ENCODE measurements at places on chromosomes 1 and 21. TPM values are rescaled to one million over a fixed set of nuclear protein-coding genes. Genes with fewer than 3 reads are reported as not detected.

DNA sequence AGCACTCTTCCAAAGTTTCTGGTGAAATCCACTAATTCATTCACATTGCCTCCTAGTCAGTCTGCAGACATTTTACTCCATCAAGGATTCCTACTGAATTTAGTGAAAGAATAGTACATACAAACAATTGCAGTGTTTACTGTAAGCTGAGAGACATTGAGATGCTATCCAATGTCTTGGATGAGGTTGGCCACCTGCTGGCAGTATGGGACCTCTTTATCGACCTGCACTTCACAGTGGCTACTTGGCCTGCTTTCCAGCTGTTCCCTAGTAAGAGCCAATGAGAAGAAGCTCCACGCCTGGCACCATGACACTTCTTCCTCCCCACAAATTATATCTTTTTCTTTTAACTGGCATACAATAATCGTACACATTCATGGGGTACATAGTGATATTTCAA is 51.5 kb upstream of the LRIF1 start:
- no peak for DNase-seq

DNA sequence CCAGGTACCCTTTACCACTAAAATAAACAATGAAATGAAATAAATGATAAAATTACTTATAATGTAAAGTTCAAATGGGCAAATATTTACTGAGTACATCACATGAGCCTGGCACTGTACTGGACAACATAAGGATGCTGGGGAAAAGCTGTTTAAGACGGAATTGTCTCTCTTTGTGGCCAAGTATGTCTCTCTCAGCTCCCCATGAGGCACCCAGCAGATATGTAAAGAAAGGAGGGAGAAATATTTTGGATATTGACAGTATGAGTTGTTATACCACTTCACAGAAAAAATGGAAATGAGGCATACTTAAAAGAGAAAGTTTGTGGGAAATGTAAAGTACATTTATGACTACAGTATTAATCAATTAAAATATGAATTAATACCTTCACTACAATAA is 1.0 kb upstream of the TNFSF4 start:
- no peak for DNase-seq

DNA sequence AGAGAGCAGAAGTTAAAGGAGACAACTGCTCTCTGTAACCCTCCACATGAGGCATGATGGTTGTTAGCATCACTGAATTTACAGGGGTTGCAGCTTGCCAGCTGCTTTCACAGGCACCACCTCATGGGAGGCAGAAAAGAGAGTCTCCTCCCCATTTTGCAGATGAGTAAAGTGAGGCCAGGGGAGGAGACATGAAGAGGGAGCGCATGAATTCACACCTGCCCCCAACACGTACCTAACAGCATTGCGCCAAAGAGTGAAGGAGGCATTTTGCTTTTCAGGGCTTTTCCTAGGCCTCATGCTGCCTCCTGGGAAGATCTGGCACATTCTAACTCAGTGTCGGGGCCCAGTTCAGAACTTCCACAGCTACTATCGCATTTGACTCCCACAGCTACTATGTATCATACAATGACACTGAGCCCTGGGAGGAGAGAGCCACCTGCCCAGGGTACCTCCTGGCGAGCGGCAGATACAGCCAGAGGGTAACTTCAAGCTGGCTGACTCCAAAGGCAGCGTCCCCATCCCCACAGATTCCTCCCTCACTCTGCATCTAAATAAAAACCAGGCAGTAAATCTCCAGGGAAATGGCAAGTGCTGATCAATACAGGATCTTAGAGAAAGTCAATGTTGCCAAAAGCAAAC is 34.0 kb downstream of the GLIS1 start:
- DNase-seq = no peak

- no peak for DNase-seq
Measured at GRCh38 chr21:38930066-38930465, 124.3 kb downstream of the ETS2 start.

DNA sequence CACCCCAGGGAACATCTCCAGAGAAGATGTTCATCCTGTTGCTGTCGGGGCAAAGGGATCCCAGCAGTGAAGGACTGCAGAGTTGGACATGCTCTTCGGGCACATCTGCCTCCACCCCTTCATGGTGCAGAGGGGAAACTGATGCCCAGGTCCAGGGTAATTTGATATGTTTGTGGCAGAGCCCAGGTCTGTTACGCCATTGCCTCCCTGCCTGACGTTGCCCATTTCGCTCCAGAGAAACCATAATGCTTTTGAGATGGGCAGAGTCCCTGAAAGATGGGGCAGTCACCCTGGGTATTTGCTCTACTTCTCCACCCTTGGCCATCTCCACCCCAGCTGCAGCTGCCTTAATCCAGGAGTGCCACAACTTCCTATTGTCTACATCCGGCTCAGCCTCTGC is 290.4 kb upstream of the POU3F1 start:
- DNase-seq = no peak

DNA sequence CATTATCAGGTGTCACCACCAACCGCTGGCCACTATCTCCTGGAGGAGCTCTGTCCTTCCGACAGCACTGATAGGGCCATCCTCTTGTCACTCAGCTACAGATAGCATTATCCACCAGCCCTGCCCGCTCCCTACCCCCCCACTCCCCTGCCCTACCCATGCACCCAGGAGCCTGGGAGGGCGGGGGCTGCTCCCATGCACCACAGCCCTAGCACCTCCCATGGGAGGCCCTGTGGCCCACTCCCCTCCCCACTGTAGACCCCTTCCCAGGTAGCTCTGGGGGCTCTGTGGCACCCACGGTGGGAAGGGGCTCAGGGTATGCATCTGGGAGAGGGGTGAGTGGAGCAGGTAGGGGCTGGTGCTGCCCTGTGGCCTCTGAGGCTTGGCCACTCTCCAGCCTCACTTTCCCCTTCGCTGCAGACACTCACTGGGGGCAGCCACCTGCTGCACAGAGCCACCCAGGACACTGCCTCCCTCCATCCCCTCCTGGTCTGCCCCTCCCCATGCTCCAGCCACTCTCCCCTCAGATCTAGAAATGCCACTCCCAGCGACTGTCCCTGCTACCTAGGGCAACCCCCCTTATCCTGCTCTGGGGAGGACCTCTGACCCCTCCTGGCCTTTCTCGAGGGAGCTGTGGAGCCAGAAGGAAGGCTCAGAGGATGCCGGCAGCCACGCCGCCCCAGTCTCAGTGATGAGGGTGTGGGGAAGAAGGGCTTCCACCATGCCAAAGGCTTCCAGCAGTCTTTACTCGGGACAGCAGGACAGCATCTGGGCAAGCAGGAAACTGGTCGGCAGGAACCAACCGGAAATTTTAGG is 58.5 kb downstream of the WNT9A start:
- peak; percentile 47 for DNase-seq

DNA sequence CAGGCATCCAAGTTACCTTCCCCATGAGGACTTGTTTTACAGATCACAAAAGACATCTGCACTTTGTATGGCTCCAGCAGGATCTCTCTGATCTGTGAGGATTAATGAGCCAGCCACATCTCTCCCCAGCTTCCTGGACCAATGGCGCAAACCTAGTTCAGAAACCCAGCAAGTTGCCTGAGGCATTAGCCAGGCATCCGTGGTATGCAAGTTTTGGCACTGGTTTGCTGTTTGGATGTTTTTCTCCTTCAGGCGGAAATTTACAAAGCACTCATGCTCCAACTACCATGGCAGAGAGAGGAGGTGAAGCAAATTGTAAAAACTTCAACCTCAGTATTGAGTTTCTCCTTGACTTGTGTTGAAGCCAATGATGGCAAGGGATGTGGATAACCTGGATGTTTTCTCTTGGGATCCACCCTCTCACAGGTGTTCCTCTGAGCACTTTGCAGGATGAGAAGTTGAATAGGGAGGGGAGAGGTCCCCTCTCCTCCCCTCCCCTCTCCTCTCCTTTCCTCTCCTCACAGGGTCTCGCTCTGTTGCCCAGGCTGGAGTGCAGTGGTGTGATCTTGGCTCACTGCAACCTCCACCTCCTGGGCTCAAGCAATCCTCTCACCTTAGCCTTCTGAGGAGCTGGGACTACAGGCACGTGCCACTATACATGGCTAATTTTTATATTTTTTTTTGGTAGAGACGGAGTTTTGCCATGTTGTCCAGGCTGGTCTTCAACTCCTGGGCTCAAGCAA is 25.6 kb upstream of the ENO1 start:
- no peak for DNase-seq

GRCh38 chr1:53576381-53576801 is 117.2 kb downstream of the DMRTB1 start:
- no peak for DNase-seq

DNA sequence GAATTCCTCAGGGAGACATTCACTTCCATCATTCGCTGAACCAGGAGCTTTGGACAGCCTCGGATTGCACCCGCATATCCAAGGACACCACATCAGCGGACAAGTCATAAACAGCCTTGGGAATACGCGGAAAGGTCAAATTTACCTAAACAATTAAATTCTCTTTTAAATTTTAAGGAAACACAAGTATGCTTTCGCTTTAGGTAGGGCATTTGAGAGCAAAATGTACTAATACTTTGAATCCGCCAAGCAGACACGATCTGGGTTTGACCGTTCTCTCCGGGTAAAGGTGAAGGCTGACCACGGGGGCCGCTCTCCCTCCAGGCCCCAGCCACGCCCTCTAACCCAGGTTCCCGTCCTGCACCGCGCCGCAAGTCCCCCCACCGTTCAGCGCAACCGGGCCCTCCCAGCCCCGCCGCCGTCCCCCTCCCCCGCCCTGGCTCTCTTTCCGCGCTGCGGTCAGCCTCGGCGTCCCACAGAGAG is 479 bp upstream of the ACADM start:
- peak; percentile 27 for DNase-seq

DNA sequence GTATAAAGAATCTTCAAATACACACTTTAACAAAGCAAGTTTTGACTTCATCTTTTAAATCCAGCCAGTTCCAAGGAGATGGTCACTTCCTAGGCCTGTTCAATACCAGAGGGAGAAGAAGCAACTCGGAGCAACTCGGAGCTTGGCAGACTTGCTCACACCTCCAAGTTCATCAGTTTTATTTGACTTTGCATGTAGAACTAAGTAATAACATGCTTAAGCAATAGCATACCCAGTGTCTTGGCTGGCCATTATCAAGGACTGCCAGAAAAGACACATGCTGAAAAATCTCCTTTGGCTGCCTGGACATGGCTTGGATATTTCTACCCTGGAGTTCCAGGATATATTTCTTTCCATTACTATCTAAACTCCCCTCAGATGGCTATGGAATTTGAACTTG is 52.6 kb downstream of the GNG12 start:
- DNase-seq = no peak

DNA sequence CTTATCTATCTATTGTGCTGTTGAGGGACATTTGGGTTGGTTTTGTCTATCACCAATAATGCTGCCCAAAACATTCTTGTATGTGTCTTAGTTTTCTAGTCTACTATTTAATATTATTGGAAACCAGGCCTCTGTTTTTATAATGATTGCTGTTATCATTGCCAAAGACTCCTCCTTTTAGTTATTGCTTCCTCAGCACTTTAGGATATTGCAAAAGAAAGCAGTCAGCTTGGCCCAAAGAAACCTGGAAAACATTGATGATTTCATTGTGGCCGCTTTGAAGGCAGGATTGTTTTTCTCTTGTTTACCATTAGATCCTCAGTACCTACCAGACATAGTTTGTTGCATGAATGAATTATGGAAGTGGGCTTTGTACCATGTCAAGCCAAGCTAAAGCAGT is 20.6 kb upstream of the MTARC2 start:
- no peak for DNase-seq

DNA sequence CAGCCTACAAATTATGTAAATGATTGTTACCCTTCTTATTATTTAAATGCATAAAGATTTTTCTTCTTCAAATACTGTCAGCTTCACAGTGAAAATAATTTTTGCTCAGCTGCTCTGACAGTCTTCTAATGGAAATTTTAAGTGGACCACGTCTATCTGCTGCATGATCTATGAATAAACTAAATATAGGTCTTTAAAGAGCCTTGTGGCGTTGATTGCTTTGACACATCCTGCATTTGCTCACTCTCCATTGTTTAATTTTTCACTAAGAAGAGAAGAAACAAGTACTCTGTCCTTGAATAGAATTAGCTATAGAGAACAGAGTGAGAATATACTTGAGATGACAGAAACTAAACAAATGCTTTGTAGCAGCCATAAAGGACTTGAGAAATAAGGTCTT is 826.1 kb downstream of the MRPL39 start:
- DNase-seq = no peak

- no peak for DNase-seq
Measured at GRCh38 chr1:47809301-47810084, 187.7 kb downstream of the TRABD2B start.

DNA sequence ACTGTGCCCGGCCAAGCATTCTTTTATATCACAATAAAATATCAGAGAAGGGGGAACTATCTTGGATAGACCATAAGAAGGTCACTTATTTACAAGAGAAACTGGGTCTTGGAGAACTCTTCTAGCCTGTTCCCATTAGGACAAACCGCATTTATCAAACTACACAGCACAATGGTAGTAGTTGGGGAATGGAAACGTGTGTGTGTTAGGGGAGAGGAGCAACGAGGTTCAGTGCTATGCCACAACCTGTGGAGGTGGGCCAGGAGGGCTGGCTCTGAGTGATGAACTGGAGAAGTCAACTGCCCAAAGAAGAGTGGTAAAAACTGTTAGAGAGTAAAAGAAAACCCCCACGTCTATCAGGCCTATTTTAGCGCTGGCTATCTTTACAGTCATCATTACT is 1.6 kb downstream of the DONSON start:
- no peak for DNase-seq

GRCh38 chr1:103211073-103211472 is 102.8 kb upstream of the COL11A1 start:
- no peak for DNase-seq

DNA sequence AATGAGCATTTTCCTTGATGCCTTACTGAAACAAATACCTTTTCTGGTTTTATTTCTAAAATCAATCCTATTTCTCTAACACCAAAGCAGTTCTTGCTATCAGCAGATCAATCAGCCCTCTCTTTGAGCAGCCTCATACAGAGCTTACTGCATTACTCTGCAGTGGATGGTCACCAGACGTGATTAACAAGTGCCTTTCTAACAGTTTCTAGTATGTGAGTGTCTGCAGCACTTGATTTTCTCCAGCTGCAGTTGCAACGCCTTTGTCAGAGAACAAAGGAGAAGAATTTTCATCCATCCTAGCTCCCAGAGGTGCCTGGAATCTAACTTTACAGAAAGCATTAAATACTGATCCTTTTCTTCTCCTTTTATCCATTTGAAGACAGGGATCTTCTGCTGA is 177.3 kb upstream of the SGIP1 start:
- no peak for DNase-seq

- DNase-seq = no peak
Measured at GRCh38 chr1:34828611-34829010, 30.9 kb downstream of the SMIM12 start.

- no peak for DNase-seq
Measured at GRCh38 chr21:34509151-34509550, 2.9 kb downstream of the KCNE1 start.

The PGLYRP3 gene
- not detected for total RNA-seq

The DSTYK gene
- total RNA-seq = 7.9 TPM

The TMCO4 gene
- 3.1 TPM for total RNA-seq

The CDC20 gene
- 252 TPM for total RNA-seq

The TMEM240 gene
- total RNA-seq = 3.6 TPM

The LENEP gene
- total RNA-seq = 1.3 TPM

The GUCA2B gene
- not detected for total RNA-seq

The NEK2 gene
- 22.9 TPM for total RNA-seq

The MYCL gene
- total RNA-seq = 28.8 TPM

The AGTRAP gene
- 69.7 TPM for total RNA-seq

The VSIG8 gene
- total RNA-seq = not detected

The BLACAT1 gene
- 3.8 TPM for total RNA-seq
